ENCODE measurements at places on chromosomes 6 and 20. TPM values are rescaled to one million over a fixed set of nuclear protein-coding genes. Genes with fewer than 3 reads are reported as not detected.

HCK gene
- not detected for total RNA-seq

RAET1L gene
- not detected for total RNA-seq

PROKR2 gene
- total RNA-seq = not detected

PTPRT gene
- total RNA-seq = not detected

DNMT3B gene
- total RNA-seq = 13.9 TPM

PSMB9 gene
- 16.0 TPM for total RNA-seq

ARFGAP1 gene
- total RNA-seq = 51.4 TPM

DNA sequence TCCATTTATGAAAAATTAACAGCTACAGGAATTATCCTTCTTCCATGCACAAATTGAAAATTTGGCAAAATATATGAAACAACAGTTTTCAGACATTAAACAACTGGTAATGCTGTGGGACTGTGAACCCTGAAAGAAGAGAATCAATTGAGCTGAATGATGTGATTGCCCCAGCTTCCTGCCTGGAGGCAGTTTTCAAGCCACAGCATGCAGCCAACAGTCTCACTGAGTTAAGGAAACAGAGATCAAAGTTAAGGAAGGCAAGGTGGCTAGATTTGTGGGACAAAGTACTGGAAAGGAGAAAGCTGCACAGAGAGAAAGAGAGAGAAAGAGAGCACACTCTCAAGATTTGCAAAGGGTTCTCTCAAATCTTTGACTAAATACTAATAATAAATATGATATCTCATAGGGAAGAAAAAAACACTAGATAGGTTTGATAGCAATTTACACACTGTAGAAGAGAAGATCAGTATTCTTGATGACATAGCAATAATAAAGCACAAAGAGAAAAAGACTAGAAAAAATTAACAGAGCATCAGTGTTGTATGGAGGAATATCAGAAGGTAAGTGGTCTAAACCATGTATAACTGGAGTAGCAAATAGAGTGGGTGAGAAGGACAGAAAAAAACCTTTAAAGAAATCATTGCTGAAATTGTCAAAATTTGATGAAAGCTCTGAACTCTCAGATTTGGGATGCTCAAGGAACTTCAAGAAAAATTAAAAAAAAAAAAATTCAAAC, 70.1 kb upstream of the CNKSR3 start:
- no peak overlapping the region for H3K27ac ChIP-seq
- no peaks in the 10 kb centered on the region for H3K27me3 ChIP-seq
- DNase-seq = no peak
- no peak overlapping the region for H3K4me3 ChIP-seq

DNA sequence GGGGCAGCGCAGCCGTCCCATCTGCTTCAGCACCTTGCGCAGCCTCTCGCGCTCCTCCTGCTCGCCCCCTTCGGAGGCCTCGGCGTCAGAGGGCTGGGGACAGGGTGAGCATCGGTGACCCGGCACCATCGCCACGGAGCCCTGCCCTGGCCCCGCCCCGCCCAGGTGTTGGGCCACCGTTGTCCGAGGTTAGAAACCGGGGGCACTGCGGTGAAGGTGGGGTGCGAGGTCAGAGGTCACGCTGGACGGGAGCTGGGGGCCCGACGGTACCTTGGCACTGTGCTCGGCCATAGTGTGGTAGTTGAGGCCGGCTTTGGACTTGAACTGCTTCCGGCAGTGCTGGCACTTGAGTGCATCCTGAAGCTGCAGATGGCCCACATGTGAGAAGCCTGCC, 6.4 kb downstream of the ZNF512B start:
- peaks cover 17% of the 10 kb centered on the region for H3K4me1 ChIP-seq
- H3K27ac ChIP-seq = no peak overlapping the region
- DNase-seq = no peak

GRCh38 chr20:23350904-23351838, 580 bp downstream of the NXT1 start:
- peak; percentile 85 for DNase-seq
- peaks cover 45% of the 10 kb centered on the region for H3K4me1 ChIP-seq
- peaks cover 3% of the 10 kb centered on the region for H3K36me3 ChIP-seq
- no peaks in the 10 kb centered on the region for H3K27me3 ChIP-seq
- peak overlapping the region; percentile 91 for H3K27ac ChIP-seq

DNA sequence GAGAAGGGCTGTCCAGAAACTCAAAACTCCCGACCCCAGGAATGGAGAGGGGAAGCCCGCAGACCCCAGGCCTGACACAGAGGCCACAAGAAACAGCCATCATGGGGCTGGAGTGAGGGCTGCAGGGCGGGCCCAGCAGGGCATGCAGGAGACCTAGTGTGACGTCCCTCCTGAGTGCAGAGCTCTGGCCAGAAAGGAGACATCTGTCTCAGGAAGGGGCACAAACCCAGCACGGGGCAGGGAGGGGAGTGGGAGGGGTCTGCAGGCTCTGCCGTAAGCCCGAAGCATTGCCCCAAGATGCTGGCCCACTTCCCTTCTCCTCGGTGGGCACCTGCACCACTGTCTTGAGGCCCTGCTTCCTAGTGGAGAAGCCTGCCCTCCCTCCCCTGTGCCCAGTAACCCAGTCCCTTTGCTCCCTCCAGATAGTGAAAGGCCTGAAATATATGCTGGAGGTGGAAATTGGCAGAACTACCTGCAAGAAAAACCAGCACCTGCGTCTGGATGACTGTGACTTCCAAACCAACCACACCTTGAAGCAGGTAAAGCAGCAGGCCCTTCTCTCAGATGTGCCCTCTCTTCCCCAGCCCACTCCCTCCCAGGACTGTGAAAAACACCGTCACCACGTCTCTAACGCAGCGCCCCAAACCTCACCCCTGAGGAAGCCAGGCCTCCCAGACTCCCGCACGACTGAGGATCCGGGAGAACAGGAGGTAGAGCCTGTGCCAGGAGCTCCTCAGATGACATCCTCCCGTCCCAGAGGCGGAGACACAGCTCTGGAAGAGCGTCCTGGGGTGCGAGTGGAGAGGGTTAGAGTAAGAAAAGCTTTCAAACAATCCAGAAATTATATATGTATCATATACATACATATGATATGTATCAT, 9.7 kb downstream of the CST7 start:
- no peaks in the 10 kb centered on the region for H3K27me3 ChIP-seq
- peaks cover 39% of the 10 kb centered on the region for H3K36me3 ChIP-seq
- DNase-seq = no peak
- no peak overlapping the region for H3K27ac ChIP-seq

- no peak overlapping the region for H3K4me3 ChIP-seq
- peaks cover 6% of the 10 kb centered on the region for H3K4me1 ChIP-seq
- no peak overlapping the region for H3K27ac ChIP-seq
- H3K36me3 ChIP-seq = no peaks in the 10 kb centered on the region
- DNase-seq = no peak
These were observed 168.6 kb downstream of the CD83 start for GRCh38 chr6:14286144-14286543.

DNA sequence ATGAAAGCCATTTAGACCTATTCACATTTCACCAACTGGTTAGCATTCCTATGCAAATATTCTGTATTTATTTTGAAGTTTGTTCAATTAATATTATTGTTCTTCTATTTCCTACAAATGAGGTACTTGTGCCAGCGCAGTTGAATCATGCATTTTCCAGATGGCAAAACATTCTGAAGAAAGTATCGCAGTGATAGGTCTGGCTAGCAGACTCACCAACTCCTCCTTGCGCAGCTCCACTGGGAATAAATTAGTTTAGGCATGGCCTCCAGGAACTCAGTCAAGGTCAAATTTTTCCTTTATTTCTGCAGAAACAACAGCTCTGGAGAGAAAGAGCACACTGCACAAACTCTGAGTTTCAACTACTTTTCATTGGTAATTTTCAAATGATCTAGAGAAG, 437.7 kb downstream of the COL12A1 start:
- no peaks in the 10 kb centered on the region for H3K27me3 ChIP-seq
- H3K4me1 ChIP-seq = no peaks in the 10 kb centered on the region
- H3K36me3 ChIP-seq = no peaks in the 10 kb centered on the region
- no peak for DNase-seq

DNA sequence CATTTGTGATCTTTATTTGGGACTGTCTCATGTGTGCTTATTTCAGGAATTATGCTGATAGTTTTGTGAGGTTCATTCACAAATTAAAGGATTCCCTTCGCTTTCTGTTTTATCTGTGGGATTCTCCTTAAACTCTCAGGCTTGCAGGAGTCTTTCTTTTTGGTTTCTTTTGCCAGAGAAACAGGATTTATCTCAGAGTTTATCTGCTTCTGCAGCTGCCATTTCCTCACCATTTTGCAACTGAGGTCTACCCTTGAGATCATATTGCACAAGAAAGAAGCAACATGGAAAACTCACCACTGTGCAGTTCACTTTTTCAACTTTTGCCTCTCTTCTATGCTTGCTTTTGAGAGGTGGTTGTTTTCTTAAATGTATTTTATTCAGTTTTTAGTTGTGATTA, 201.0 kb downstream of the PRL start:
- DNase-seq = no peak
- H3K27me3 ChIP-seq = no peaks in the 10 kb centered on the region
- no peaks in the 10 kb centered on the region for H3K4me1 ChIP-seq
- no peaks in the 10 kb centered on the region for H3K36me3 ChIP-seq
- H3K4me3 ChIP-seq = no peak overlapping the region

DNA sequence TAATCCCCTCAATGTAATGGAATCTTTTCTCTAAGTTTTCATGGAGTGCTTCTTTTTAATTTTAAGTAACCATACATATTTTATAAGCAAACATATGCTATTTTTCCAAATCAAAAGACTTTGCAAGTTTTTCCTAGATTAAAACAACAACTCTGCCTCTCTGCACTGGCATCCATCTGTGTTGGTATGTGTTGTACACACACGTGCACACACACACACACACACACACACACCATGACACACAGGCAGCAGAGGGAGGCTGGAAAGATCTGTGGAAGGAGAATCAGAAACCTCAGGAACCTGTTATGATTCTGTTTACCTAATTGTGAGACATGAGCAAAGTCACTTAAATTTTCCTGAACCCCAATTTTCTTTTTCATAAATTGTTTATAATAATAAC, 295.0 kb upstream of the PRDM1 start:
- DNase-seq = no peak
- no peaks in the 10 kb centered on the region for H3K36me3 ChIP-seq
- no peak overlapping the region for H3K4me3 ChIP-seq
- H3K4me1 ChIP-seq = peaks cover 12% of the 10 kb centered on the region

DNA sequence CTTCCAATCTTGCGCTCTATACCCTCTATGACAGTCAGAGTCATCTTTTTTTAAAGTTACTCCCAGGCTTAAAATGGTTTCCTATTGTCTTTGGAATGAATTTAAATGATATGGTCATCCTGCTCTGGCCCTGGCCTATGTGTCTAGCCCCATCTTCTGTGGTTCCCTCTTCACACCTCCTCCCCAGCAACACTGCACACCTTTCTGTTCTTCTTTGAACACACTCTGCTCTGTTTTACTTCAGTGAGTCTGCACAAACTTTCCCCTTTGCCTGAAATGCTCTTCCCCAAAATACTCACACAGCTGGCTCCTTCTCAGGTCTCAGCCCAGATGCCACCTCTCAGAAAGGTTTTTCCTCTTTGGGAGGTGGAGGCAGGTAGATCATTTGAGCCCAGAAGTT, 132.7 kb downstream of the FYN start:
- no peak overlapping the region for H3K27ac ChIP-seq
- no peak overlapping the region for H3K4me3 ChIP-seq
- no peak for DNase-seq
- H3K36me3 ChIP-seq = no peaks in the 10 kb centered on the region
- peaks cover 28% of the 10 kb centered on the region for H3K4me1 ChIP-seq
- H3K27me3 ChIP-seq = no peaks in the 10 kb centered on the region

- DNase-seq = no peak
- peaks cover 3% of the 10 kb centered on the region for H3K27me3 ChIP-seq
- no peak overlapping the region for H3K4me3 ChIP-seq
- H3K36me3 ChIP-seq = no peaks in the 10 kb centered on the region
- no peaks in the 10 kb centered on the region for H3K4me1 ChIP-seq
- no peak overlapping the region for H3K27ac ChIP-seq
These were observed 631 bp downstream of the PHACTR3 start for GRCh38 chr20:59604741-59605600.

DNA sequence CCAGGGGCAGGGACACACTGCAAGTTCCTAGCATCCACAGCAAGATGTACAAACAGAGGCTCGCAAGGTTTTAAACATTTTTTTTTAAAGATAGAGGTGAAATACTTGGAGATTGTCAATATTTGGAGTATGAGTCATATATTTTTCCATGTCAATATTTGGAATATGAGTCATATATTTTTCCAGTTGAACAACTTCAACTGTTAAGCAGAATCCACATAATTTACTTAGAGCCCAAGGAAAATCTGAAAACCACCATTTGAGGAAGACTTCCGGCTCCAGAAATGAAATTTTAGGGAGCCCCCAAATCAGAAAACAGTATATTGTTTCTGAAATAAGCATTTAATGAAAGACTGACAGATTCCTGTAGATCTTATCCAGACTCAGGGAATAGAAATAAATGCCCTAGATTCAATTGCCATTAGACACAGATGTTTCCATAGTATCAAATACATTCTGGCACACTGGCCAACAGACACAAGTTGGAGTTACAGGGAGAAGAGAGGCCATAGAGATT, 51.6 kb upstream of the FAM184A start:
- peak; percentile 90 for DNase-seq
- H3K36me3 ChIP-seq = no peaks in the 10 kb centered on the region
- no peak overlapping the region for H3K4me3 ChIP-seq
- peak overlapping the region; percentile 37 for H3K27ac ChIP-seq
- H3K27me3 ChIP-seq = no peaks in the 10 kb centered on the region

DNA sequence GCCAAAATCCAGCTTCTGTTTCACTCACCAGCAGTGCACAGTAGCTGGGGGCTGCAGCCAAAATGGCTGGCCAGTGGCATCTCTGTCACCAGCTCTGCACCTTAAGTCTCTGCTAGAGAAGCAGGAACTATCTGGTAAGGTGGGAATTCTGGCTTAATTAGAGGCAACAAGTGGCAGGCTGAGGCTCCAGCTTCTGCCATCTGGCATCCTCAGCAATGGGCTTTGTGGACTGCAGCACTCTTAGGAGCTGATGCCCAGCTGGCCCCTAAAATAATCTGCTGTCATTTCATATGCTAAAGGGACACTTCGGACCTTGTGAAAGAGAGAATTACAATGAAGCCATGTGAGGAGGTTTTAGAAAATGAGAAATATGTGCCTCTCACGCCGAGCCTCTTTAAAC, 4.6 kb upstream of the CLDN20 start:
- no peak overlapping the region for H3K4me3 ChIP-seq
- no peak for DNase-seq
- no peaks in the 10 kb centered on the region for H3K27me3 ChIP-seq
- peaks cover 49% of the 10 kb centered on the region for H3K36me3 ChIP-seq

- no peaks in the 10 kb centered on the region for H3K27me3 ChIP-seq
- no peak overlapping the region for H3K27ac ChIP-seq
- no peak overlapping the region for H3K4me3 ChIP-seq
- H3K36me3 ChIP-seq = no peaks in the 10 kb centered on the region
- no peak for DNase-seq
These were observed 122.1 kb upstream of the SPACA1 start for GRCh38 chr6:87925373-87926060.

DNA sequence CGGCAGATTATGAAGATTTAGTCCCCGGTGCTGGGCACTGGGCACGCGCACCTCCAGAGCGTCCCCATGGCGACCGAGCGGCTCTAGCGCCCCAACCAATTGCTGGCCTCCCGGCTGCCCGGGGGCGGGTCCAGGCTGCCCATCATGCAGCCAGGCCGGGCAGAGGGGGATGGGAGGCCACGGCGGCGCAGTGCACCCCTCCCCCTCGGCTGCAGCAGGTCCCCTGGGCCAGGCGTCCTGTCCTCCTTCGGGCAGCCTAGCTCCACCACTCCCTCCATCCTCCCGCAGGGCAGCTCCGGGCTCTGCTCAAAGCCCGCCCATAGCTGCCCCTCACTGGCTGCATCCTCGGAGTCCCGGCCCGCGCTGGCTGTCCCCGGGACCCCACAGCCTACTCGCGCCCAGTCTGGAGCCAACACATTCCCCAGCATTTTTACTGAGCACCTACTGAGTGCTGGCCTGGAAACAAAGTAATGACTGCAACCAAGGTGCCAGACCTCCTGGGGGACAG, 99.4 kb downstream of the ASXL1 start:
- DNase-seq = no peak
- peaks cover 70% of the 10 kb centered on the region for H3K36me3 ChIP-seq
